ENCODE measurements at places on chromosomes 3 and 15.

DNA sequence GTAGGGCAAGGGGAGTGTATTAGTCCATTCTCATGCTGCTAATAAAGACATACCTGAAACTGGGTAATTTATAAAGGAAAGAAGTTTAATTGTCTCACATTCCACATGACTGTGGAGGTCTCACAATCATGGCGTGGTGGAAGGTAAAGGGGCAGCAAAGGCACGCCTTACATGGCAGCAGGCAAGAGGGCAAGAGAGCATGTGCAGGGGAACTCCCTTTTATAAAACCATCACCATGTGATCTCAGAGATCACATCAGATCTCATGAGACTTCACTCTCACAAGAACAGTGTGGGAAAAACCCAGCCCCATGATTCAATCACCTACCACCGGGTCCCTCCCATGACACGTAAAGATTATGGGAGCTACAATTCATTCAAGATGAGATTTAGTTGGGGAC, 41.4 kb downstream of the SUMF1 start:
- no peak for DNase-seq

- no peak for DNase-seq
Observed at GRCh38 chr3:178295292-178295912, 240.8 kb upstream of the KCNMB2 start.

- DNase-seq: no peak
Observed at GRCh38 chr15:63940966-63941620, 105.2 kb downstream of the DAPK2 start.

- DNase-seq: no peak
Observed at GRCh38 chr3:49213998-49214397, 42.6 kb downstream of the KLHDC8B start.

DNA sequence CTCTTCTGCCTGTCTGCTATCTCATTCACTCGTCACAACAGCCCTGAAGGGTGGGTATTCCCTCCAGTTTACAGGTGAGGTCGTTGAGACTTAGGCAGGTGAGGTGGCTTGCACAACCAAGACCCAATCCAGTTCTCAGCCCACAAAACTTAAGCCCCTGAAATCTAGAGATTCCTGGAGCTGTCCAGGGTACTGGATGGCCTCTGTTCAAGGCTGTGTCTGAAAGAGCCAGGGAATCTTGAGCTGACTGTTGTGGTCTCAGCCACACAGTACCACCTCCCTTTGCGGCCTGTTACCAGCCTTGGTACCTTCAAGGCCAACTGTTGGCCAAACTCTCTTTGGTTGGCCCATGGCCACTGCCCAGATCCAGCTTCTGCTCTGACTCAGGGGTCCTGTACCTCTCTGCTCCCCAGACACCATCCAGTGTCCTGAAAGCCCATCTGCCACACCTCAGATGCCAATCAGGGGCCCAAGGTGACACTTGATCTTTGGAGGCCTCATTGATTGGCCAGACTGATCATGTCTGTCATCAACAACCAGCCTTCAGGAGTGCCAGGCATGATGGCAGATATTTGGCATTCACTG, 10.9 kb upstream of the FAM107A start:
- DNase-seq: no peak

DNA sequence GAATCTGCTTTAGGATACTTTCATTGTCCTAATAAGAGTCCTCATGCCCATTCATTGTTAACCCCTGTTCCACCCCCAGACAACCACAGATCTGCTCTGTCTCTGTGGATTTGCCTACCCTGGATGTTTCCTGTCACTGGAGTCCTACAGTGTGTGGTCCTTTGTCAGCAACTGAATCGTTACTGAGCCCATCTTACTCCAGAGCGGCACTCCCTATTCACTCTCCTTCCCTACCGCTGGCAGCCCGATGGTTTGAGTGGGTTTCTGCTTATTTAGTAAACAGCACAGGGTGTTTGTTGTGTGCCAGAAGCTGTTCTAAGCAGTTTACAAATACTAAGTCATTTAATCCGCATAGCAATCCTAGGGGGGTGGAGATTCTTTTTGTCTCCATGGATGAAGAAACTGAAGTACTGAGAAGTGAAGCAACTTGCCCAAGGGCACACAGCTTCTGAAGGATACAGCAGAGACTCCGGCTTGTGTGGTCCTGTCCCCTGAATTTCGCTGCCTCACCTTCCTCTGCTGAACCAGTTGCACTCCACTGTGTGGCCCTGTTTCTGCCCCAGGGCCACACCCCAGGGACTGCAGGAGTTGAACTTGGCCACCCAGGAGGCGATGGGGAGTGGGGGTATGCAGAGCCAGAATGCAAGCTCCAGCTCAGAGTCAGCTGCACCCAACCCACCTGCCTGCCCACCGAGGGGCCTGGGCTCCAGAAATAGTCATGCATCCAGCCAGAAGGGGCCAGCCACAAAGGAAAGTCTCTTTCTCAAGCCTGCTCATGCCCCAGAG, 56.5 kb upstream of the SLC6A1 start:
- DNase-seq: no peak

GRCh38 chr3:113143353-113143752, 68.0 kb upstream of the BOC start:
- no peak for DNase-seq

DNA sequence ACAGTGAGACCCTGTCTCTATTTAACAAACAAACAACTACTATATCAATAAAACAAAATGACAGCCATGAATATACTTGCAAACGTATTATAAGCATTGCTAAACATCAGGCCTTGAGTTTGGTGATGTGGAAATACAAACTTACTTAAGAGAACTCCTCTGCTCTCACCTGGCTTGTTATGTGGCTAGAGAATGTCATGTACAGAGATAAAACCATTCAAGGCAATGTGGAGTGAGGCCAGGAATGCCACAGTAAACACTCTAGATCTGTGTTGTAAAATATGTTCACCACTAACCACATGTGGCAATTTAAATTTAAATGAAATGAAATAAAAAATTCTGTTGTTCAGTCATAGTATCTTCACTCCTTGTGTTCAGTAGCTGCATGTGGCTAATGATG, 22.7 kb upstream of the RARB start:
- no peak for DNase-seq

DNA sequence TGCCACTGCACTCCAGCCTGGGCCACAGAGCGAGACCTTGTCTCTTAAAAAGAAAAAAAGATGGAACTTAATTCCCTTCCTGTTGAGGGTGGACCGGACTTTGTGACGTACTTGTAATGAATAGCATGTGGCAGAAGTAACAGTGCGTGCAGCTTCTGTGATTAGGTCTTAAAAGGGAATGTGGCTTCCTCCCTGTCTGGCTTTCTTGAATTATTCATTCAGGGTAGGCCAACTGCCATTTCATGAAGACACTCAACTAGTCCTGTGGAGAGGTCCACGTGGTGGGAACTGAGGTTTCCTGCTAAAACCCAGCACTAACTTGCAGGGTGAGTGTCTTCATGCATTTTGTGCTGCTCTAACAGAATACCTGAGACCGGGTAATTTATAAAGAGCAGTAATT, 98.9 kb upstream of the PIAS1 start:
- no peak for DNase-seq

GRCh38 chr3:196493292-196493691, 10.3 kb downstream of the RNF168 start:
- DNase-seq: no peak

DNA sequence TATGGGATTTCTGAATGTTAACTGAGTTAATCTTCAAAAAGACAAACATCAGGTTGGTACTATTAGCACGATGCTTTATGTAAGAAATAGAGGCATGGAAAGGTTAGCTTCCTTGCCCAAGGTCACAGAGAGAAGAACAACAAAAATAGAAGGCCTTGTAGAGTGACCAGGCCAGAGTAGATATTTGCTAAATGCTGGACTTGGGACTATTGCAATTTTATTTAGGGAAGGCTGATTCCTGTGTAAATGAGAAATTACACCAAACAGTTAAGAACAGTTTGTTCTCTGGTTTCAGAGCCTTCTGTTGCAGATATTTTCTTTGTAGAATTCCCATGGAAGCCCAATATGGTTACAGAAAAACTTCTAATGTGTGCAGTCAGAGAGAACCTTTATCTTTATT, 16.4 kb upstream of the SLITRK3 start:
- no peak for DNase-seq

DNA sequence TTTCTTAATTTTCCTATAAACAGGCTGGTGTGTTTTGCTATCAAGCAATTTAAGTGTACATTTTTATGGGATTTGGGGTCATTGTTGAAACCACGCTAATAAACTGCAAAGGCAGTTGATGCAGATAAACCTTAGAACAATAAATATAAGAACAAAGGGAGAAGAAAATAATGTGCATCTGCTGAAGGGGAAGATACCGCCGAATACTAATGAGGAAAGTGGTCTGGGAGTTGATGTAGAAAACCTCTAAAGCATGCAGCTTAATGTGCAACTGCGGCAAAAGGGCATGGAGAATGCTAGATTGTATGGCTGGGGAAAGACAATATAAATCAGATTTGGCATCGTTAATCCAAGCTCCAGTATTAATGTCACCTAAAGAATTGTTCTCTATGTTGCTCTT, 29.8 kb upstream of the CHL1 start:
- no peak for DNase-seq

GRCh38 chr15:67185051-67185450, 69.4 kb downstream of the AAGAB start:
- DNase-seq: no peak

All from PC-9 (cell line).